ENCODE measurements at places on chromosomes 2 and 18. TPM values are rescaled to one million over a fixed set of nuclear protein-coding genes. Genes with fewer than 3 reads are reported as not detected.

GPR148 gene
- total RNA-seq: not detected

CYP26B1 gene
- 0.89 TPM for total RNA-seq

SP140 gene
- total RNA-seq: 1.0 TPM

DAW1 gene
- total RNA-seq: not detected

CLK1 gene
- total RNA-seq: 96.8 TPM

REEP1 gene
- not detected for total RNA-seq

ACMSD gene
- total RNA-seq: not detected

SOX11 gene
- 71.7 TPM for total RNA-seq

COL4A4 gene
- 2.0 TPM for total RNA-seq

CCDC121 gene
- 2.5 TPM for total RNA-seq

KCNJ13 gene
- not detected for total RNA-seq

GREB1 gene
- total RNA-seq: 0.55 TPM

DTNB gene
- 19.6 TPM for total RNA-seq

FLACC1 gene
- 2.1 TPM for total RNA-seq

IL18R1 gene
- 0.38 TPM for total RNA-seq

PID1 gene
- total RNA-seq: not detected

GCG gene
- total RNA-seq: not detected

COLEC11 gene
- total RNA-seq: not detected

MEP1B gene
- total RNA-seq: not detected

LGALSL gene
- total RNA-seq: 7.4 TPM

FAM210A gene
- total RNA-seq: 13.8 TPM

CFAP65 gene
- total RNA-seq: not detected

HSBP1L1 gene
- 2.0 TPM for total RNA-seq

MAIP1 gene
- total RNA-seq: 12.0 TPM

MROH2A gene
- not detected for total RNA-seq

PFN4 gene
- total RNA-seq: 1.9 TPM

All from osteocyte (in vitro differentiated cells).